ENCODE measurements at places on chromosomes 1 and 21. TPM values are rescaled to one million over a fixed set of nuclear protein-coding genes. Genes with fewer than 3 reads are reported as not detected.

The FAM163A gene
- polyA plus RNA-seq, result 0.08 TPM

The ARHGEF16 gene
- polyA plus RNA-seq, result 0.52 TPM

The TGFBR3 gene
- 5.1 TPM for polyA plus RNA-seq

The CRABP2 gene
- 0.13 TPM for polyA plus RNA-seq

The TMEM269 gene
- polyA plus RNA-seq, result 0.07 TPM

The GJA9 gene
- not detected for polyA plus RNA-seq

The RXFP4 gene
- polyA plus RNA-seq, result not detected

The TCHHL1 gene
- polyA plus RNA-seq, result not detected

The PHC2 gene
- polyA plus RNA-seq, result 338 TPM

The CR1L gene
- not detected for polyA plus RNA-seq

The RGS13 gene
- not detected for polyA plus RNA-seq

The CFAP107 gene
- polyA plus RNA-seq, result not detected

The IL23R gene
- not detected for polyA plus RNA-seq

The MIXL1 gene
- polyA plus RNA-seq, result not detected

The KRTAP12-2 gene
- not detected for polyA plus RNA-seq

The TP73 gene
- polyA plus RNA-seq, result not detected

All from psoas muscle (tissue), 8 donors.